ENCODE measurements at places on chromosomes 4 and X.

DNA sequence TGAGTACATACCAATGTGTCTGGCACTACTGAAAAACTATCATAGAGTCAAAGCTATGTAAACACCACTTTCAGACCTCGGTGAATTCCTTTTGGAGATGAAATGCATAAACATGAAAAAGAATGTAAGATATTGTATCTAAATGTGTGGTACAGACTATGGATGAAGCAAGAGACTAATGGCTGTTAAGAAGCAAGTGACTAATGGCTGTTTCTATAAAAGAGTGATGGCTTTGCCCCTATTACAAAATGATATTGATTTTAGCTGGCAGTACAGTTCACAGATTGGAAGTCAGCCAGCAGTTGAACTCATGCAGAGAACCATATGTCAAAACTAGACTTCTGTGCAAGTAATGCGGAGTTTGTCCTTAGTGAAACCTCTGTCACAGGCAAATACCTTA, 359.3 kb downstream of the GRXCR1 start:
- no peak for DNase-seq

GRCh38 chr4:24475756-24476155, 108.6 kb downstream of the DHX15 start:
- DNase-seq = no peak

- no peak for DNase-seq
These were observed 38.6 kb downstream of the TRIM2 start for GRCh38 chr4:153242839-153243324.

- DNase-seq = no peak
These were observed 107.8 kb downstream of the AR start for GRCh38 chrX:67651437-67652142.

GRCh38 chr4:66767442-66767841, 777.9 kb downstream of the CENPC start:
- no peak for DNase-seq

DNA sequence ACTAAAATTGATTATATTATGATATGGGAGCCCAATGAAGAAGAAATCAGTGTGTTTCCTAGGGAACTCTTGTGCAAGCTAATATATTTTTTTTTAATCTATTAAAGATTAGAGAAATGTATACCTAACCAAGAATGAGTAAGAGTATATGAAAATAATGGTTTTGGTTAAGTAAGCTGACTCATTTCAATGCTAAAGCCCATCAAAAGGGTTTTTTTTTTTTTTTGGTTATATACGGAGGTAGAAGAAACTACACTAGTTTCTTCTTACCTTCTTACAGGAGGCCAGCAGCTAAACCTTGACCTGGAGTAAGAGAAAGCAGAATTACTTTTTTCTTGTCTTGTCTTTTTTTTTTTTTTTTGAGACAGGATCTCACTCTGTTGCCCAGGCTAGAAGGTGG, 27.5 kb downstream of the RUFY3 start:
- no peak for DNase-seq

DNA sequence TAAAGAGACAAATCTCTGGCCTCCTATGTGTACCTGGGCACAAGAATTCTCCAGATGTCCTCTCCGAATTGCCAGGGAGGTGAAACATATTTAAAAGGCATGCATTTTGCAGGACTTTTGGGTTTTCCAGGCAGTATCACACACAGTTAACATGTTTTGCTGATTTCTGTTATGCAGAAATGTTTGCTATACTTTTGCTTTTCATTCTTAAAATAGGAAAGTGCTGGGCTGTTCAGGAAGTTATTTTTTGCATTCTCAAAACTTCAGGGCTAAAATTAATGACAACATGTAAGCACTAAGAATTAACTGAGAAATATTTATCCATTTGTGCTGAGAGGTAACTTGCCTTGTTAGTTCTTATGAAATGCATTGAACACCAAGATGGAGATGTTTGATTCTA, 390.7 kb upstream of the CTSO start:
- DNase-seq = no peak

- peak; percentile 10 for DNase-seq
These were observed 767 bp upstream of the SMIM20 start for GRCh38 chr4:25913056-25913850.

DNA sequence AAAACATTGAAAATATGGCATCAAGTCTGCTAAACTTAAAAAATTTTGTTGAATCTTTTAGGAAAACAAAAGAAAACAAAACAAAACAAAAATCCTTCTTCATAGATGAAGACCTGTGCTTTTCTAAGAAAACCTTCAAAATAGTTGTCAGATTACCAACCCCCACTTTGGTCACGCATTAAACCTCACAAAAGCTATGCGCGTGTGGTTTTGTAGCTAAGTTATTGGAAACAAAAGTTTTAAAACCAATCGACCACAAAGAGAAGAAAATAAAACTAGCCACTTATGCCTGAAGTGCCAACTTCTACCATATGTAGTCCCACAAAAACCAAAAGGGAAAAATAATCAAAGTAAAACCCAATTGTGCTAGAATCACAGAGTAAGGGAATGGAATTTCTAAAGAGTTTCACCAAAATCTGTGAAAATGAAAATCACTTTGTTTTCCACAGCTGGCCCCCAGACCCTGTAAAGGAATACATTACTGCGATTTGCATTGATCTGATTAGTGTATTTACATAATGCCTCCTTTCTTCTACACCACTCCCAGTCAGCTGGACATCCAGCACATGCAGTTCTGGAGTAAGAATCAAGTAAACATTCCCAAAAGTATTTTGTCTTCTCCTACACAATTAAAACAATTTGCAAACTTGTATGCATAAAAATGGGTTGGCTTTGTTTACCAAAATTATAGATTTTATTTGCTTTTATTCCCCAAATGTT, 330.1 kb upstream of the DKK2 start:
- DNase-seq = no peak

- no peak for DNase-seq
These were observed 64.2 kb downstream of the PACRGL start for GRCh38 chr4:20764366-20764992.

- DNase-seq = no peak
These were observed 85.2 kb downstream of the ANAPC10 start for GRCh38 chr4:145012841-145013240.

DNA sequence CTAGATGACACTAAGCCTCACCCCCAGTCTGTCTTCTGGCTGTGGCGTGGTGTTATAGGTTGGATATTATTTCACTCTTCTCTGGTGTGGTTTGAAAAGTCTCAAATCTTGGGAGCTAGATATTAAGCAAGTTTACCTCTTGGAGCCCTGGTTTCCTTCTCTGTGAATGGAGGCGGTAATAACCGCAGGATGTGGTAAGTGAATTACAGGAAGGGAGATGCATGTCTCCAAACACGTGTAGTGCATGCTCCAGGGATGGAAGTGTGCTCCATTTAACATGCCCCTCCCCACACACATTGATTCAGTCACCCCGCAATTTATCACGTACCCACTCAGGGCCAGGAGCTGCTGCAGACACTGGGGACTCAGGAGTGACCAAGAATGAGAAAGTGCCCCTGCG, 4.9 kb downstream of the ZNF275 start:
- DNase-seq = no peak

DNA sequence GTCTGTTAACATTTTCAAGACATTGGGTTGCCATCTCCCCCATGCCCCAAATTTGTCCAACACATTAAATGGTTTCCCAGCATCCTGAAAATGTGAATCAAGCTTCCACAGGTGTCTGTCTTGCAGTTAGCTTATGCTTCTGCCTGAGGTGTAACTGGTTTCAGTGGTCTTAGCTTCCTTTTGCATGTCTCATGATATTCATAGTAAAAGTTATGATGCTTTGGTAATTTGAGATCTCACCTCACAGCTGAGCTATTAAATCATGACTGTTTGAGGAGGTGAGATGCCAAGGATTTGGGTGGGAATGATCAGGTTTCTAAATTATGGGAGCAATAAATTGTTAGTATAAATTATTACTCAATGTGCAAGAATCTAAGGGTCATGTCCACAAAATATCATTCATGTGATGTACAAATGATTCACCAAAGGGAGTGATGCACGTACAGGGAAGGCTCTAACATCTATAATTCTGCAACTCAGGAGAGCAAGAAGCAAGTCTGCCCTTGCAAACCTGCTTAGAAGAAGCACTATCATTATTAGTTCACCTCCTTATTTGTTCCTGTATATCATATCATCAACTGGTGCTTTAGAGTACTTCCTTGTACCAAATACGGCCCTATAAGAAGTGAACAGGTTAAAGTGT, 17.1 kb upstream of the RAI2 start:
- no peak for DNase-seq
